NCI-H1694 (cell line): ENCODE measurements at places on chromosomes 7 and 10.

- peak; percentile 80 for DNase-seq
Measured at GRCh38 chr10:88064608-88065382, 201.4 kb downstream of the PTEN start.

- no peak for DNase-seq
Measured at GRCh38 chr7:101664436-101664835, 35.3 kb upstream of the MYL10 start.

DNA sequence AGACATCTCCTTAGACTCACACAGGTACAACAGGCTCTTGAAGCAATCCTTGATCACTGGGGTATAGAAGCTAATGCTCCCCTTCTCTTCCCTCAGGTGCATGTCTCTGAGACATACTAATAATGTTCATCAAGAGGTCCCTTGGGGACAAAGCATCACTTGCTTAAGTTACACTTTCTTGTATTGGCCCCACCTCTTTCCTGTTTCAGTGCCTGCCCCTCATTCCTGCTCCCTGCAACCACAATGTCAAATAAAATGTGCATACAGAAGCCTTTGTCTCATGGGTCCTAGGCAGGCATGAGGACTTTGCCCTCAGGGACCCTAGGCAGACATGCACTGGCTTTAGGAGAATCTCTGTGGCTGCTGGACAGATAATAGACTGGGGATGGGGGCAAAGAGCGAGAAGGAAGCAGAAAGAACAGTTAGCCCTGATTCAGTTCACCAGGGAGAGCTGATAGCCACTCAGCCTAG is 175.0 kb upstream of the NPY start:
- no peak for DNase-seq

DNA sequence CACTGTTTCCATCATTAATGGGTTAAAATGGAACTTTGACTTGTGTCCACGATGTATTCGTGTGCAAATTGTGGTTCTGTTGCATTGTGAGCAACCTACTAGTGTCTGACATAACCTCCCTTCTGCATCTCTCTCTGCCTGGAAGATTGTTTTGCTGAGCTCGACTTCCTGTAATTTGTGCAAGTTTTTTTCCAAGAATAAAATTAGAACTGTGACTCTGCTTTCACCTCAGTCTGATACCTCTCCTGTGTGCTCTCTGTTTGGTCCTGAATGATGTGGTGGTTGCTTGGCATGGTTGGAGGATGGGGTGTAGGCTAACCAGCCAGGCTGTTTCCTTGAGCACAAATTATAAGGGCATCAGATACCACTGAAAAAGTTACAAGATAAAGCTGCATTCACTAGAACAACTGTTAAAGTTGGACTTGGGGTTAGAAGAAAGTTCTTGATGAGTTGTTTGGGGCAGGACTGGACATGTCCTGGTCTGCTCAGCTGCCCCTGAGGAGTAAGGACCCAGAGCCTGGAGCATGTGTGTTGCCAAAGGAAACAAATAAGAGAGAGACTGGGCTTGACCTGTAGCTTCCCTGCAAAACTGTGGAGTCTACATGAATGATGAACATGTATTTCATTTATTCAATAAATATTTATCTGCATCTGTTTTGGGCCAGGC is 1.9 kb upstream of the VOPP1 start:
- DNase-seq = no peak

- DNase-seq = no peak
Measured at GRCh38 chr10:49362596-49363260, 33.2 kb downstream of the DRGX start.

DNA sequence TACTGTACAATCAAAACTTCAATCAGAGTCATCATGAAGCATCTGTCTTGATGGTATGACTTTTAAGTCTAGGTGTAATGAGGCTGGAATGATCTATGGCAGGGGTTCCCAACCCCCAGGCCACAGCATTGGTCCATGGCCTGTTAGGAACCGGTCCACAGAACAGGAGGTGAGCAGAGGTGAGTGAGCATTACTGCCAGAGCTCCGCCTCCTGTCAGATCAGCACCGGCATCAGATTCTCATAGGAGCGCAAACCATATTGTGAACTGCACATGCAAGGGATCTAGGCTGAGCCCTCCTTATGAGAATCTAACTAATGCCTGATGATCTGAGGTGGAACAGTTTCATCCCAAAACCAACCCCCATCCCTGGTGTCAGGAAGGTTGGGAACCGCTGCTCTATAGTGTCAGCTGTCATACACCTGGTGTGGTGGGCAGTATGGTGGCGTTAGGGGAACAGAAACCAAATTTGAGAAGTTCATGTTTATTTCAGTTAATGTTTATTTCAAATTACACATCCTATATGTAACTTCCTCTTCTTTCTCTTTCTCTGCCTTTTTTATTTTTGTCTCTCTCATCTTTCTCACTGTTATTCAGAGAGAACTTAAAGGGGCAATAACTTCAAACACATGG is 432.6 kb downstream of the TNS3 start:
- DNase-seq = no peak

DNA sequence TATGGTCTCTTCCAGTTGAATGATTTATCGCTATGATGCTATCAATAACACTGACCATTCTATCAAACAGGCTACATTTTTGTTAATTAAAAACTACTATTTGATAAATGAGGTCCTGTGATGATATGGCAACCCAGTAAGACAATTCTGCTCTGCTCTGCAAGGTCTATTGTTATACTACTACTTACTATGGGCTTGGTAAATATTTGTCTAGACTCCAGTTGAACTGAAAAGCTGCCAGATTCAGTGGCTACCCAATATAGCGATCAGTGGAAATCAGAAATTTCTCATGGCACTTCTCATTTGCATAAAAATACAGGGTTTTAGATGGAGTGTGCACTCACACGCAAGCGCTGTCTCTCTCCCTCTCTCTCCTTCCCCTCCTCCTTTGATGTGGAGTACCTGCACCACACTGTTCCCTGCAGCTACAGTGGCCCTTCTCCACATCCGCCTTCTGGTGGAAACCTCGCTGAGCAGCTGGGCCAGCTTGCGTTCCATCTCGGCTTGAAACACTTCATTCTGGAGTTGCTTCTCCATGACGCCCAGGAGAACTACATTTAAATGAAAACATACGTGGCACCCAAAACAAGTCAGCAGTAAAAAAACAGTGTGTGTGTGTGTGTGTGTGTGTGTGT is 77.9 kb downstream of the KIAA1549 start:
- no peak for DNase-seq
